ENCODE measurements at places on chromosomes 16 and 17.

- no peak for DNase-seq
Measured at GRCh38 chr17:58595194-58595792, 80.9 kb upstream of the MTMR4 start.

DNA sequence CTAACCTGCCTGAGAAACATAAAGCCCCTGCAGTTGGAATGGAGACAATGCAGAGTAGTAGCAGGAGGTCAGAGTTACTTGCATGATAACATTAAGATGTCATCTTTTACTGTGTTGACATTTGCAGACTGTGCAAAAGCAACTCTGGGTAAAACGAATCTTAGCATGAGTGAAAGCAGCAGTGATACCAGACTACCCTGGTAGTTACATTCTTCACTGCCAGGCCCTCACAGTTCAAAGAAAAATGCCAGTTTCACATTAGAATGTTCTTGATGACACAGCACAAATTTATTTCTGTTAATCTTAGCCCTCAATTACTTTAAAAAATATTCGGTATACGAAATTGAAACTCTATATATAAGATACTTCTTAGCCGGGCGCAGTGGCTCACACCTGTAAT is 12.2 kb downstream of the MPHOSPH6 start:
- no peak for DNase-seq

DNA sequence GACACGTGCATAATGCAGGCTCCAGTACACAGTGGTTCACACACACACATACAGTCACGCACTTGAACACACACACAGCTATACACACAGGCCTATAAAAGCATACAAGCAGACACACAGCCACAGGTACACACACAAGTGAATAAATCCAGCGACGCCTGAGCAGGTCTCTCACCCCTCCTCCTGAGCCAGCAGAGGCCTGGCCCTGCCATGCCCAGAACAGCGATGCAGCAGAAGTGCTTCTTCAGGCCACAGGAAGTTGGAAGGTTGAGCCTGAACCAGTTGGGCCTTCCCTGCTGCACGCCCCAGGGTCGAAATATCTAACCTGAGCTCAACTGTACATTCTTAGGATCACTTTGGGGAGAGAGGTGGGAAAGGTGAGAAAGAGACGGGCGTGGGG is 7.3 kb upstream of the CD79B start:
- no peak for DNase-seq

- DNase-seq = no peak
Measured at GRCh38 chr17:64615028-64615677, 47.0 kb downstream of the SMURF2 start.

DNA sequence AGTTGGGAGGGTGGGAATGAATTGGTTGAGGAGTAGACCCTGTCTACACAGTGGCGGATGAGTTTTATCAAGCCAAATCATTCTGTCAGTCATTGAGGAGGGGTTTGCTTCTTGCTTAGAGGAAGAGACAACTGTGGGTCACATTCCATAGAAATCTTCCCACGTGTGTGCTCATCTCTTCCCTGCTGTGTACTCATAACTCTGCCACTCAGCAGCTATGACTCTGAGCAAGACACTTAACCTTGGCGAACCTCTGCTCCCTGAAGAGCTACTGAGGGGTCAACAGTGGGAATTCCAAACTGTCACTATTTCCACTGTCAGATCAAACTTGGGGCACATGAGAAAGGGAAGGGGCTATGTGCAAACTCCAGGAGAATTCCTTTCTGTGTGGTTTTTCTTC is 72.6 kb upstream of the COX10 start:
- no peak for DNase-seq

DNA sequence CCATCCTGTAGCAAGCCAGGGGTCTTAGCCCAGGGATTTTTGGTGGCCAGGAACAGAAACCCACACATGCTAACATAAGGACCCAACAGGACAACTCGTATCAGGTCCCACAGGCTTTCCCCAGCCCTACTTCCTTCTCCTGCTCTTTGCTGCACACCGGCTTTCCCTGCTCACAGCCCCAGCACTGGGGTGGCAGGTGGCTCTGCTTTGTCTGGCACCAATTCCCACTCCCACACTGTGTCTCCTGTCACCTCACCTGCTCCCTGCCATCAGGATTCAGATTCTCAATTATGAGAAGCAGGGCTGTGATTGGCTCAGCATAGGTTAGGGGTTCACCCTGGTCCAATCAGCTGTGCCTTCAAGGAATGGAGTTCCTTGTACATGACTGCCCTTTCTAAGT is 94.1 kb downstream of the TMEM132E start:
- DNase-seq = no peak

GRCh38 chr16:89017543-89018281 is 40.7 kb upstream of the CBFA2T3 start:
- no peak for DNase-seq

DNA sequence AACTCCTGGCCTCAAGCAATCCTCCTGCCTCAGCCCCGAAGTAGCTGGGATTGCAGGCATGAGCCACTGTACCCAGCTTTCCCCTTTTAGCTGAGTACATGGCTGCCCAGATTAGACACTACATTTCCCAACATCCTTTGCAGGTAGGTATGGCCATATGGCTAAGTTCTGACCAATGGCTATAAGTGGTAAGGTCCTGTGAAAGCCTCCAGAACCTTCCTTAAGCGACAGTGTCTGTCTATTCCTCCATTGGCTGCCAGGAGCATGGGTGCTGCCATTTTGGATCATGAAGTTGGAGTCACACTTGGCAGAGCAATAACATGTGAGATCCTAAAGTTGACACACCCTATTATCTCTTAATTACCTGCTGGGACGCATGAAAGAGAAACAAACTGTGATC is 24.4 kb upstream of the CRHR1 start:
- peak; percentile 66 for DNase-seq

DNA sequence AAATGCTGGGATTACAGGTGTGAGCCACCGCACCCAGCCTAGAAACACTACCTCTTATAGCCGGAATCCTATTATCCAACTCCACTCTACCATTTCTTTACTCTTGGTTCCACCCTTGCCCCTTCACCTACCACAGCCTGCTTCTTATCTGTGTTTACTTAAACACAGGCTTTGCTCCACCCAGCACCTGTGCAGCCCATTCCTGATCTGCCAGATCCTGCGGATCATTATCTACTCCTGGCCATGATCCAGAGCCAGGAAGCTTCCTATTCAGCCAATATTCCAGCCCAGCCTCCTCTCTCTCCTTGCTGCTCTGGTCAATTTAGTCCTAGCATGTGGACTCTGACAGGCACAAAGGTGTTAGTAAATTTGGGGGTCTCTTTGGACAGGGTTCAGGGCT is 98.8 kb upstream of the MED13 start:
- DNase-seq = no peak

- no peak for DNase-seq
Measured at GRCh38 chr17:50102164-50102991, 7.2 kb downstream of the PDK2 start.

- DNase-seq = peak; percentile 5
Measured at GRCh38 chr16:4696905-4697847, 3.8 kb downstream of the NUDT16L1 start.

- DNase-seq = no peak
Measured at GRCh38 chr17:79849953-79850352, 10.7 kb upstream of the CBX4 start.

GRCh38 chr16:528111-529011 is 849 bp downstream of the CAPN15 start:
- no peak for DNase-seq

GRCh38 chr16:57389087-57389468 is 15.5 kb upstream of the CCL17 start:
- no peak for DNase-seq

DNA sequence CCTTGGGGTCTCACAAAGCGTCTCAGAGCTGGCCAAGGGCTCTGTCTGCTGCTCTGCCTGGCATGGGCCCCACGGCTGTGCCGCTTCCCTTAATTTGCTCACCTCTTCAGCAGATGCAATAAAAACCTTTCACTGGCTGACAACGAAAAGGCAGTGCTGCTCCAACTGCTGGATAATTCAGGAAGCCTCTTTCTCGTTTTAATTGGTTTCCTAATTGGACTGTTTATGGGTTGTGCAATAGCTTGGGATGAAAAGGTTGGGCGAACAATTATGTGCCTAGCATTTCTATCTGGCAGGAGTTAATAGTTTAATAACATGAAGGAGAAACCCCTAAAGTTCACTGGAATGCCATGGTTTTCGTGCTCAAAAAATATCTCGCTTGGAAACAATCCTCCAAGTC is 234.1 kb upstream of the IRX5 start:
- no peak for DNase-seq

- peak; percentile 35 for DNase-seq
Measured at GRCh38 chr17:66625311-66625767, 209.6 kb upstream of the CACNG5 start.

DNA sequence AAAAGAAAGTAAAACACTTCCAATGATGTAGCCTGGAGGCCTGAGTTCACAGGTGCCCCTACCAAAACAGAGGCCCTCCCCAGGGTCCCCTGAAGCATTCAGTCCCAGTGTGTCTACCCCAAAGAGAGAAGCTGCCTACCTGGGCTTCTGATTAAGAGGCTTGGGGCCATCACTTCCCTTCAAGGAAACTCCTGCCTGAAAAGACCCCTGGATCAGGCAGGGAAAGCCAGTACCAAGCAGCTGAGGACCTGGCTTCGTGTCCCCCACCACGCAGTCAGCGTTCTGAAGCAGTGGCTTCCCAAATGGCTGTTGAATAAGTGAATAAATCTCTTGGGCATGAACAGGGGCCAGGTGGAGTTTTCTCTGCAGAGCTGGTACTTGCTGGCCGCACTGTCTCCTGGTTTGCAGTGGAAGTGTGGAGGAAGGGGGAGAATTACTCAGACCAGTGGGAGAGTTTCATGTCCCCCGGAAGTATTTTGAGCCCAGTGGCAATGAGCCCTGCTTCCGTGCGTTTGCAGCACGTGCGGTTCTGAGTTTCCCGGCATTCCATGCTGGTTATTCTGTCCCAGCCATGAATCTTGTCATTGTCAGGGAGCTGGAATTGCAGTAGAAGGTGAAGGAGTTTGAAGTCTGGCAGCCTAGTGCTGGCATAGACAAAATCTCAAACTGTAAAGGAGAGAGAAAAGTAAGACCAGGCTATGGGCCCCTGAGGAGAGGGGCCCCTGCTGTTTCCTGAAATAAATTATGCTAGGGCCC is 27.0 kb downstream of the RMI2 start:
- DNase-seq = no peak

- no peak for DNase-seq
Measured at GRCh38 chr16:89925596-89926079, 2.5 kb downstream of the TUBB3 start.

- DNase-seq = no peak
Measured at GRCh38 chr17:3693829-3694231, 2.1 kb downstream of the P2RX5 start.

DNA sequence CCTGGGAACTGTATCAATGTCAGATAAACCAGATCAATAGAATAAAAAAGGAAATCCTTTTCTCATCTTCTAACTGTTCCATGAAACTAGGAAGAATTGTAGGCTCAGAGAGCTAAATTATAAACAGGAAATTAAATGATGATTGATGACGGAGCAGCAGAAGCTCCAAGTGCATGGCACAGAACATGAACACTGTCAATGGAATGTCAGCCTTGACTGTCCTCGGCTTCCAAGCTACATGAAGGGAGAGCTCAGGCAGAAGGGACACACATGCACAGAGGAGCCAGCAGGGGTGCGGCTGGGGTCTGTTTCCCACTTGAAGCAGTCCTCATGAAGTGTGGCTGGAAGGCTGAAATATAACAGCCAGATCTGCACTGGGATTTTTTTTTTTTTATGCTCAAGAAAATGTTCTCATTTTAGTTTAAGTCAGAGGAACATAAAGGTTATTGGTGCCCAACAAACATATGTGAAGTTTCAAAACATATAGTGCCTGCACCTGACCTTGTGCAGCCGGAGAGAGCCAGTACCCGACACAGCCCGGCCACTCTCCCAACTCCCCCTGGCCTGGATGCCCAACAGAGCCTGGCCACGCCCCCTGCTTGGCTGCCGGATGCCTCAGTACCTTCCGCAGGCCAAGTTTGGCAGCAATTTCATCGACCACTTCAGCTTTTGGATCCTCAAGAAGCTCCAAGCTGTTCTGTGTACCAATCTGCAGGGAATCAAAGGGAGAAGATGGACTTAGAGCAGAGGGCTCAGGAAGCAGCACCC is 37.0 kb downstream of the NPLOC4 start:
- DNase-seq = no peak

DNA sequence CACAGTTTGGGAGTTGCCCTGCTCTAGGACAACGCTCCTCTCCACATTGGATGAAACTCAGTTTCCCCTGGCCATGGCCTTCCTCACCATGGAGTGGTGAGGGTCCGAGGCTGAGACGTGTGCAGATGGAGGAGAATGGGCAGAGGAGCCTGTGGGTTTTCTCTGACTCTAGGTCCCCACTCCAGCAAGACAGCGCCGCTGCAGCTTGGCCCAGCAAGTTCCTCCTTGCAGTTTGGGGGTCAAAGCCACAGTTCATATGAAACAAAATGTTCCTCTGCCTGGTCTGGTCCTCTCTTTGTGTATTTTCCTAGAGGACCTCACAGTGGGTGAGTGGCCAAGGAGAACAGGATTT is 2.3 kb downstream of the C16orf54 start:
- no peak for DNase-seq

- peak; percentile 53 for DNase-seq
Measured at GRCh38 chr17:6639586-6640535, 650 bp downstream of the KIAA0753 start.

DNA sequence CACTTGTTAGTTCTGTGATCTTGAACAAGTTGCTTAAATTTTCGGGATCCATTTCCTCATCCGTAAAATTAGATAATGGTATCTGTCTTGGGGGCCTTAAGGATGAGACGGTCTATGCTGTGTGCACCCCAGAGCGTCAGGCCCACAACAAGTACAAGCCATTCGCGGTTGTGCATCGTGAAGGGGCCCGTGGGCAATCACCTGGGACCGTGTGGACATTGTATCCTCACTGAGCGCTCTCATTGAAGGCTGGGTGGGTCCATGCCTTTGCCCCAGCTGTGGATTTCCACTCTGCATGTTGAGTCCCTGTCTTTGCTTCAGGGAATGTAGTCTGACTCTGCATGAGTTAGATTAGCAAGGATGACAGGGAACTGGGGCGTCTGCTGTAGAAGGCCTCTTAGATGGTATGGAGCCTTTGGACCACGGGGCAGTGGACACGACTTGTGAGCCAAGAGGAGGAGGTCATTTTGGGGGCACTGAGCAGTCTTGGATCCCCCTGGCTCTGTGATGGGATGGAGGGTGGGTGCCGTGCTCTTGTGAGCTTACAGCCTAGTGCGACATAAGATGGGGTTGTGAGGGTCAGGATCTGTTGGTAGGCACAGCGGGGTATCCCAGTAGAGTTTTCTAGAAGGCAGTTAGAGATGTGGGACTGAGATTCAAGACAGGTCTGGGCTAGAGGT is 89.5 kb downstream of the SNX29 start:
- DNase-seq = no peak

- DNase-seq = no peak
Measured at GRCh38 chr17:57455063-57455914, 199.0 kb downstream of the MSI2 start.

GRCh38 chr16:69595127-69596036 is 29.6 kb downstream of the NFAT5 start:
- DNase-seq = no peak

GRCh38 chr16:22317001-22317530 is 19.9 kb downstream of the POLR3E start:
- DNase-seq = no peak

- DNase-seq = no peak
Measured at GRCh38 chr16:86930001-86930400, 351.7 kb downstream of the FOXL1 start.
